ENCODE measurements at places on chromosomes 7 and 10.

- no peak for DNase-seq
Observed at GRCh38 chr10:77371848-77372799, 265.5 kb downstream of the KCNMA1 start.

GRCh38 chr7:45236666-45237065, 79.1 kb downstream of the RAMP3 start:
- DNase-seq, result no peak

DNA sequence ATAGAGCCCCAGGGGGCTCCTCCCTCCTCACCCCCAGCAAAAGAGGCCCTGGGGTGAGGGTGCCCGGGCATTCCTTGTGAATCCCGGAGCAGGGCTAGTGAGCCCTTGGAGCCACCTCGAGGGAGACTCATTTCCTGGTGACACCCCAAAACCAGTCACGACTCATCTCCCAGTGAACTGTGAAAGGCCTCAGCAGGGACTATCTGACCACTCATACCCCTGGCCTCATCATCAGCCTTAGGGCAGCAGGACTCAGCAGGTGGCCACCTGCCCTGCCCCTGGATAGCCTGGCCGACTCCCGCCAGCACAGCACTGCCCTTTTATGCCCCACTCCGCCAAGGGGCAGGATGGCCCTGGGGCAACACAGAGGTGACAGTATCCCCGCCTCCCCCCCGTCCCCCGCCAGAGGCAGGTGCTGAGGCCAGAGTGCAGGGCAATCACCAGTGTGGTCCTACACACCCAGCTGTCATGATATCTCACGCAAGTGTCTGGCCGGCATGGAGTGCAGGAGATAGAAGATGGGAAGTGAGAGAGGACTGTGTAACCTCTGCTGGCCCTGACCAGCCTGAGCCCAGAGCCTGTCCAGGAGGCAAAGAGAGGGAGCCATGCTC, 3.2 kb downstream of the SNCG start:
- DNase-seq, result no peak

DNA sequence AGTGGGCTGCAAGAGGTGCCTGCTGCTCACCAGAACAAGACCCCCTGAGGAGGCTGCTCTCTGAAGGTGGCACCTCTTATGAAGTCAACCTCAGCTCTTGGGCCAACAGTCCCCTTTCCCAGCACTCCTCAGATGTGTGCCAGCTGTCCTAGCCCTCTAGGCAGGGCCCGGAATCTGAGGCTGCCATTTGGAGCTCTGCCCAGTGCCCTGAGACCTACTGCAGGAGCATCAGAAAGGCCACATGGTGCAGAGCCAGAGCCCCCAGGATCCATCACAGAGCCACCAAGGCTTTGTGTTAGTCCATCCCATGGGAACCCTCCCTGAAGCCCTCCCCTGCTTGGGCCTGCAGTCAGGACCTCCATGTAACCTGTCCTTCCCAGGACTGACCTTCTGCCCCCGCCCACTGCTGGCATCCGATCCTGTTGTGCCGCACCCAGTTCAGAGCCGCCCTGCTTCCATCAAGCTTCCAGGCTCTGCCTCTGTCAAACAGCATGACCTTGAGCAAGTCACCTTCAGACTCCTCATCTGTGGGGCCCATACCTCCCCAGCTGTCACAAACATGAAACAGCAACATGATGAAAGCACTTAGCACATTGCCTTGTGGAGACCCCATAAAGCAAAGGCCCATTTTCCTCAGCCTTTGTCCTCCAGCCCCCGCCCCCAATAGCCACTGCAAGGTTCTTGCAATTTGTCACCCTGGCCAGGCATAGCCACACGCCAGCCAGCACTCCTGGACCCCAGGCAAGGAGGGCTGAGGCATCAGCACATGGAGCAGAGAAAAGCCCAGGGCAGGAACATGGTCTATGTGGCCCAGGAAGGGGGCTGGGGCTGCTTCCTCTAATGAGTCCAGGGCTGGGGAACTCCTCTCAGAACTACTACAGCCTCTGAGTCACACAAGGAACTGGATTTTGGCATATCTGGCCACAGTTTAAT, 51.7 kb downstream of the GRID1 start:
- DNase-seq, result no peak

GRCh38 chr7:94588075-94588474, 67.9 kb downstream of the SGCE start:
- no peak for DNase-seq

DNA sequence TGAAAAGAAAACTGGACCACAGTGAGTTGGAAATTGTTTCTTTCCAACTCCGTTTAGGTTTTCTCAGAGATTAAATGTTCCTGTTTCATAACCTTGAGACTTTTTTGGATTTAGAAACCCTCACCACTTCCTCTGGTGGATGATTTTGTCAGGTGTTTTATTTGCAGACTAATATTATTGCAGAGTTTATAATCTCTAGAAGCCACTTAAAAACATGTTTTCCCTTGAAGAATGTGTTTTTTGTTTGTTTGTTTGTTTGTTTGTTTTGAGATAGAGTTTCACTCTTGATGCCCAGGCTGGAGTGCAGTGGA, 520 bp upstream of the MICU1 start:
- DNase-seq, result no peak

DNA sequence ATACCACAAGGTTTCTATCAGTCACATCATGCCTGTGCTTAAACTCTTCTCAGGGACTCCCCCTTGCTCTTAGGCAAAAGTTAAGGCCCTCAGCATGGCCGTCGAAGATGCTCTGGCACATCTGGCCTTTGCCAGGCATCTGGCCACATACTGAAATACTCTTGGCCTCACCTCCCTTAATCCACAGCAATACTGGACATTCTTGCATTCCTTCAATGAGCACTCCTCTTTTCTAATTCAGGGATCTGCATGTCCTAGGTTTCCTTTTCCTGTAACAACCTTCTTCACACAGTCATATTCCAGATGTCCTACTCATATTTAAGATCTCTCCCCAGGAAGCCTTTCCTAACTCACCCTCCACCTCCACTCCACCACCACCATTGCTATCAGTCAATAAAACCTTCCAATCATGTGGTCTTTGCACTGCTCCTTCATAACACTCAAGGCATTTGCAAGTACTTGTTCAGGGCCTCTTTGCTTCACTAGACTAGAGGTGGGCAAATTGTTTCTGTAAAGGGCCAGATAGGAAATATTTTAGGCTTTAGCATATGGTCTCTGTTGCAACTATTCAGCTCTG, 216.6 kb downstream of the KCNMA1 start:
- DNase-seq, result no peak

DNA sequence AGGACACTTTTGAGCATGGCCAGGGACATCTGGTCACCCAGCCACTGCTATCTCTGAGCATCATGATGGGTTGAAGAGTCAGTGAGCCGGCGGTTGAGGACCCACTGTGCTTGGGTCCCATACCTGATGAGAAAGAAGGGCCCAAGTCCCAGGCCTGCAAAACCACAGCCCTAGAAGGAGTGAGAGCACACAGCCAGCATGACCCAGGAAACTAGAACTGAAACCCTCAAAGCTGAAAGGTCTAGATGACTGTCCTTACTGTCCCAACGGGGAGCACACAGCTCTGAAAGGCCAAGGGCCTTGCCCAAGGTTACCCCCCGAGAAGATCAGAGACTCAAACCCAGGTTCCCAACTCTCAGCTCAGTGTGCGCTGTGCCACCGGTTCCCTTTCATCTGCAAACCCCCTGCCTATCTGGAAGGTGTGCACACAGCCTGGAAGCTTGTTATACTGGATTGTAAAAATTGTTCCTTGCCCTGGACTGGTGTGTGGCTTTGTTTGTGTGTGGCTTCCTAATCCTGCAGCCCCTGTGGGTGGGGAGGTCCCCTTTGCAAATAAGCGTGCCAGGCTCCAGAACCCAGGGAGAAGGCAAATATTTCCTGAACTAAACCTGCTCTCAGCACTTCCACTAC, 22.6 kb upstream of the PSAP start:
- DNase-seq, result no peak

- no peak for DNase-seq
Observed at GRCh38 chr7:113306302-113306701, 187.9 kb upstream of the SMIM30 start.

Data from stimulated activated CD8-positive, alpha-beta memory T cell treated with anti-CD3 and anti-CD28 coated beads, Interleukin-7, amount 100 ng/mL, for 4 hours (primary cell).